Stomach (tissue), 19 donors: ENCODE measurements at places on chromosomes 13 and 19. TPM values are rescaled to one million over a fixed set of nuclear protein-coding genes. Genes with fewer than 3 reads are reported as not detected.

GRCh38 chr19:33193269-33193864 is 763 bp upstream of the LRP3 start:
- no peaks in the 10 kb centered on the region for H3K27me3 ChIP-seq
- H3K27ac ChIP-seq, result no peak overlapping the region
- peaks cover 14% of the 10 kb centered on the region for H3K36me3 ChIP-seq
- H3K4me1 ChIP-seq, result peaks cover 24% of the 10 kb centered on the region
- H3K4me3 ChIP-seq, result no peak overlapping the region

GRCh38 chr13:34993470-34993869 is 51.4 kb downstream of the NBEA start:
- no peaks in the 10 kb centered on the region for H3K27me3 ChIP-seq
- no peaks in the 10 kb centered on the region for H3K4me1 ChIP-seq

- no peaks in the 10 kb centered on the region for H3K4me1 ChIP-seq
- H3K36me3 ChIP-seq, result no peaks in the 10 kb centered on the region
- no peaks in the 10 kb centered on the region for H3K27me3 ChIP-seq
- no peak overlapping the region for H3K4me3 ChIP-seq
- DNase-seq, result no peak
These were observed 1186.1 kb downstream of the SLITRK5 start for GRCh38 chr13:88857256-88857655.

DNA sequence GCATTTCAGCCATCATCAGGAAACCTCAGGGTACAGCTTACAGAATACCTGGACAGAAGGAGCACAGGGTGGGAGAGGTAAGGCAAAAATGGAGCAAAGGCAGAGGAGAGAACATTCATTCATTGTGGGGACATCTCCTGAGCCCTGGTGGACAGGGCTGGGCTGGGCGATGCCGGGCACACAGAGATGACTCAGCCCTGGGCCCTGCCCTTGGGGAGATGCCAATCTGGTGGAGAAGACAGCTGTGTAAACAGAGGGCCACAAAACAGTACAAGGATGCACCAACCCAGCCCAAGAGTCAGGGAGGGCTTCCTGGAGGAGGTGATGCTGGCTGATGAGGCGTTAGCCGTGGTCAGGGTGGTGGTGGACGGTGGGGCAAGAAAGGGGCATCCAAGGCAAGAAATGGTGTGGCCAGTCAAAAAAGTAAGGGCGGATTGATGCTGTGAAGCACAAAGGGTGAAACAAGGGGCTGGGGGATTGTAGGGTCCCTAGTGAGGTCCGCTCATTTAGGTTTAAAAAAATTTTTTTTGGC is 3.6 kb upstream of the HAS1 start:
- H3K27ac ChIP-seq, result no peak overlapping the region
- H3K36me3 ChIP-seq, result no peaks in the 10 kb centered on the region
- no peak overlapping the region for H3K4me3 ChIP-seq
- no peak for DNase-seq
- H3K27me3 ChIP-seq, result peaks cover 83% of the 10 kb centered on the region

DNA sequence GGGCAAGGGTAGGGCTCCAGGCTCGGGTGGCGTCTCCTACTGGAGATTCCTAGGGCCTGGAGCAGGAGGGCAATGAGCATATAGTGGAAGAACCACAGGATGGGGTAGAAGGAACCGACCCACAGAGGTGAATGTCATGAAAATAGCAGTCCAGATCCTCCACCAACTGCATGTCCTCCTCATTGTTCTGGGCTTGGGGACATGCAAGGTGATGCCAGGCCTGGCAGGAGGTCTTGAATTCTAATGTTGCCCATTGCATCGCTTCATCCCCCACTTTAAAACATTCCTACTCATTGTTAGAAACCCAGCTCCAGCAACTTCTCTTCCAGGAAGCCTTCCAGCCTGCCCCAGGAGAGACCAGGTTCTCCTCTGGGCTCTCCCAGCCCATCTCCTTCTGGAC is 49.4 kb downstream of the OR10H4 start:
- H3K36me3 ChIP-seq, result no peaks in the 10 kb centered on the region
- no peak overlapping the region for H3K4me3 ChIP-seq
- H3K27me3 ChIP-seq, result no peaks in the 10 kb centered on the region
- peaks cover 25% of the 10 kb centered on the region for H3K4me1 ChIP-seq
- no peak overlapping the region for H3K27ac ChIP-seq

GRCh38 chr19:48539503-48540096 is 12.4 kb upstream of the SULT2B1 start:
- H3K27ac ChIP-seq, result no peak overlapping the region
- peaks cover 11% of the 10 kb centered on the region for H3K4me1 ChIP-seq
- H3K27me3 ChIP-seq, result no peaks in the 10 kb centered on the region

The PEG3 gene
- 0.72 TPM for total RNA-seq

DNA sequence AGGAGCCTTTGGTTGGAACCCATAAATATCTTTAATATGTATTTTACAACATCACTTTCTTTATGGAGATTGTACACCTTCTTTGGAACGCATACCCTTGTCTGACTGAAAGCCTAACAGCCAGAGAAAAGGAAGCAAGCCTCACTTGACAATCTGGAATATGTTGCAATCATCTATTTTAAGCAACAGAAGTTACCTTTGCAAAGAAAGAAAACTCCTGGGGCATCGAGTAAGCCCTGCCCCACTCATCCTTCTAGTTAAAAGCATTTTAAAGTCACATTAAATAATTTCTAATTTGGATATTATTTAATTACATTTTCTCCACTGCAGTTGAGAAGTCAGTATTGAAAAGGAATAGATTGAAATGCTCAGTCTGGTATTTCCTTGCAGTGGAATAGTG is 542.7 kb downstream of the MYO16 start:
- no peak for DNase-seq
- H3K4me3 ChIP-seq, result no peak overlapping the region
- H3K4me1 ChIP-seq, result no peaks in the 10 kb centered on the region
- no peaks in the 10 kb centered on the region for H3K36me3 ChIP-seq
- no peak overlapping the region for H3K27ac ChIP-seq

- DNase-seq, result no peak
- peaks cover 14% of the 10 kb centered on the region for H3K4me1 ChIP-seq
- no peaks in the 10 kb centered on the region for H3K36me3 ChIP-seq
These were observed 13.2 kb upstream of the TCF3 start for GRCh38 chr19:1665565-1666047.

DNA sequence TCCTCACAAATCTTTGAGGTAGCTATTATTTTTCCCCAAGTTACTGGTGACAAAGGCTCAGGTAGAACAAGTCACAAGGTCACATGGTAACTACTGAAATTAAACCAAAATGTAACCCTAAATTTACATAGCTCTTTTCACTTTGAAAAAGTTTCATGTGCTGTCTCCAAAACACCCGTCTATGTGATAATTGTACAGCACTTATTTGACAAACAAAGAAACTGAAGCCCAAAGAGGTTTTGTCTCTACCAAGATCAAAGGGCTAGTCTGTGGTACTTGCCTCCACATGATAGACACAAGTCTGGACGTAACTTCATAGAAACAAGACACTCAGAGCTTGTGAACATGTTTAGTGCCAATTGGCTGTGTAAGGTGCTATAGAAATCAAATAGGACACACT is 108.3 kb downstream of the SACS start:
- DNase-seq, result no peak
- H3K4me1 ChIP-seq, result peaks cover 8% of the 10 kb centered on the region
- no peaks in the 10 kb centered on the region for H3K36me3 ChIP-seq
- no peak overlapping the region for H3K4me3 ChIP-seq

DNA sequence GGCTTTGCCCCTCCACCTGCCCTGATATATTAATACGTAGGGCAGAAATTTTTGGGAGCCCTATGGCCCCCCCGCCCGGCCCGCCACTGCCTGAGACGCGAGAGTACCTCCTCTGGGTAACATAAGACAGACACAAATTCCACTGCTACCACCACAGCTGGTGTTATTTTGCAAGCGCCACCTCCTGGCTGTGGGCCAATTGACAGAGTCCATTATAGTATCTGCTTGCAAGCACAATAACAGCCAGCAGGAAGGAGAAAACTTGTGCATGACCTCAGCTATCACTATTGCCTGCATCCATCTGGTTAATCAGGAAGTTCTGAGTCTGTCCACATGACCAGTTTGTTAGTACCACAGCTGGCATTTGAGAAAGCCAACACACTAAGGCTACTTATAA is 25.3 kb upstream of the OR10H2 start:
- no peaks in the 10 kb centered on the region for H3K27me3 ChIP-seq
- H3K36me3 ChIP-seq, result peaks cover 13% of the 10 kb centered on the region
- peaks cover 14% of the 10 kb centered on the region for H3K4me1 ChIP-seq
- no peak overlapping the region for H3K27ac ChIP-seq
- H3K4me3 ChIP-seq, result no peak overlapping the region

The MYADM gene
- total RNA-seq, result 107 TPM

DNA sequence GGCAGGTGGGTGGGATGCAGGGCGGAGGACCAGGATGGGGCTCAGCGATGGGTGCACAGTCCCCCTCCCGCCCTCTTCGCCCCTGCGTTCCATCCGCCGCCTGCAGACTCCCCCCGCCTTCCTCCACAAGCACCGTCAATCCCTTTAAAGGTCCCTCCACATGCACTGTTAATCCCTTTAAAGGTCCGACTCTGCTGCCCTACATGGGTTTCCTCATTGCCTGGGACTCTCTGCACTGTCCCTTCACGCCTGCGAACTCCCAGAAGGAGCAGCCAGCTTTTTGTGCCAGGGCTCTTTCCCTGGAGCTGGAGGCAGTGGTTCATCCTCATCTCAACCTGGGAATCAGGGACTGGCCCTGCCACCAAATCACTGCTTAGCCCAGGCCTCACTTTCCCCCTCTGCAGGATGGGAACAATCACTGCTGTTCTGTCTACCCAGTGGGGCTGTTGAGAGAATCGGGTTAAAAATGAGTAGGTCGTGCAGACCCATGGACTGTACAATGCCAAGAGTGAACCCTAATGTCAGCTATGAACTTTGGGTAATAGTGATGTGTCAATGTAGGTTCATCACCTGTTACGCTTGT is 20.4 kb downstream of the ZNF574 start:
- peaks cover 21% of the 10 kb centered on the region for H3K27me3 ChIP-seq
- no peaks in the 10 kb centered on the region for H3K36me3 ChIP-seq
- no peak overlapping the region for H3K4me3 ChIP-seq
- peaks cover 22% of the 10 kb centered on the region for H3K4me1 ChIP-seq
- H3K27ac ChIP-seq, result no peak overlapping the region

The EEF2 gene
- total RNA-seq, result 1,431 TPM

DNA sequence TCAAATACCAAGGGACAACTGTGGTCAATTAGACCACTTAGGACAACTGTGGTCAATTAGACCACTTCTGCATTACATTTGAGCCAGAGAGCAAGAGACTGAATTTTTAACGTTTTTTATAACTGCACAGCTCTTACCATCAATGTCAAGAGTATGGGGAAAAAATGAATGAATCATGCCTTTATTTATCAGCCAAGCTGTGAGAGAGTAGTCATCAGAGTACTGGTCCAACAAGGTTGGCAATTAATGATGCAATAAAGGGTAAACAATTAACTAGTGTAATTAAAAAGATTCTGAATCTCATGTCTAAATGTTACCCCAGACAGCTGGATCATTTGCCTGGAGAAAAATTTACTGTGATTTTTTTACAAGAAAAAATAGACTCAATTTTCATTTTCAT is 381.1 kb downstream of the LIG4 start:
- no peak overlapping the region for H3K27ac ChIP-seq
- no peaks in the 10 kb centered on the region for H3K36me3 ChIP-seq
- DNase-seq, result no peak
- no peaks in the 10 kb centered on the region for H3K27me3 ChIP-seq
- H3K4me3 ChIP-seq, result no peak overlapping the region

The HCN2 gene
- not detected for total RNA-seq
